ENCODE measurements at places on chromosomes 2 and 18.

DNA sequence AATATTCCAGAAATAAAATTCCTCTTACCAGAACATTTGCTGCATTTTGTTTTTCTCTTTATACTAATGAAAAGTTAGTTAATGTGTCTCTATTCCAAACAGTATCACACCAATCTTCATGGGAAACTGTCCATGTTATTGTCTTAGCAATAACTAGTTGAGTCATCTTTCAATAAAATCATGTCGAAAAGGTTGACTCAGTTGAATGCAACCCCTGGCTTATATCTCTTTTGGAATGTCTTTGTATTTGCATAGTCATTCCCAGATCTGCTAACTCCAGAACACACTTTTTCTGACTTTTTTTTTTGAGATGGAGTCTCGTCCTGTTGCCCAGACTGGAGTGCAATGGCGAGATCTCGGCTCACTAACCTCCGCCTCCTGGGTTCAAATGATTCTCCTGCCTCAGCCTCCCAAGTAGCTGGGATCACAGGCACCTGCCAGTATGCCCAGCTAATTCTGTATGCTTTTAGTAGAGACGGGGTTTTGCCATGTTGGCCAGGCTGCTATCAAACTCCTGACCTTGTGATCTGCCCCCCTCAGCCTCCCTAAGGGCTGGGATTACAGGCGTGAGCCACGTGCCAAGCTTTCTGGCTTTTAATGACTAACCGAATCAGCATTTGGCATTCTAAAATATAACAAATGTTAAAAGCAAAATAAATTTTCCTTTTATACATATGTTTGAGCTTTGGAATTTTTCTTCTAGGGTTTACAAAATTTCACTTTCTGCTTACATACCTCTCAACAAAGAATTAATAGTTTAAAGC lies 133.2 kb upstream of the GULP1 start:
- DNase-seq = no peak

DNA sequence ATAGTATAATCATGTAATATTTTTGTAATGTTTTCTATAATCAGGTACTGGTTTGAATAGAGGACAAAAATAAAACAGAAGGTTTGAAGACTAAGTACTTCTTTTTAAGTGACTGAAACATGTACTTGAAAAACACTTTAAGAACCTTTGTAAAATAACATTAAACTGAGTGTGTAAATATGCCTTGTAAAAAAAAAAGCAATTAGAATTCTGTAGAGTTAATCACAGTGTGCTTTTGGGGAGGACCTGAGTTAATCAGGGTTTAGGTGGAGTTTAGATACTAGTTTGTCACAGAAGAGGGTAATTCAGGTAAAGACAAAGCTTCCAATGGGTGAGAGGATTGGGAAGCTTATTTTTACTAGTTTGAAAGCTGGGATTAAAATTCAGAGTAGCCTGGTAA lies 10.3 kb downstream of the MBD5 start:
- no peak for DNase-seq

DNA sequence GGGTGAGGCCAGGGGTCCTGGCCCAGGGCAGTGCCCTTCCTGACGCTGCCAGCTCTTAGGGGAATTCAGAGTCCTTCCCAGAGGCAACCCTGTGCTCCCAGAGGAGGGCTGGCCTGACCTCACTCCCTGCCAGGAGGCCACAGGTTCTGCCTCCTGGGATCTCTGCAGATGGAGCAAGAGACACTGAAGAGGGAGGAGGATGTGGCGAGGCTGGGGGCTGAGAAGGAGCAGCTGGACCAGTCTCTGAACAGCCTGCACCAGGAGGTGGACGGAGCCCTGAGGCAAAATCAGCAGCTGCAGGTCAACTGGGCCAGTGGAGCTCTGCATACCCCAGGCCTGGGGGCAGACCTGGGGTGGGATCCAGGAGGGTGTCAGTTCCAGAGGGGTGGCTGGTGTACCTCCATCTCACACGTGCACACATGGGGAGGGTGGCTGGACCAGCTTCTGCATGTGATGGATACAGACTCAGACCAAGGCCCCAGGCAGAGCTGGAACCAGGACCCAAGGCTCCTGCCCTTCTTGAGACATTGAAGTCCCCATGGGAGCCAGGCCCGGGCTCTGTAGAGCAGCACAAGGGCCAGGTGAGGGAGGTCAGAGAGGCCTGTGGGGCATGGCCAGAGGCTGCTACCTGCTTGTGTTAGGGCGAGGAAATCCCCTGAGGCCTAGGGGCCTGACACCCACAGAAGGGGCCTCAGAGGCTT lies 9.7 kb upstream of the SNED1 start:
- no peak for DNase-seq

- DNase-seq = no peak
Observed at GRCh38 chr18:13007248-13007560, 16.0 kb downstream of the CEP192 start.

- no peak for DNase-seq
Observed at GRCh38 chr2:96929245-96929925, 57.0 kb downstream of the FAM178B start.

GRCh38 chr2:66633631-66634030 lies 198.7 kb downstream of the MEIS1 start:
- DNase-seq = no peak

GRCh38 chr18:1993866-1994265 lies 577.4 kb downstream of the METTL4 start:
- no peak for DNase-seq

DNA sequence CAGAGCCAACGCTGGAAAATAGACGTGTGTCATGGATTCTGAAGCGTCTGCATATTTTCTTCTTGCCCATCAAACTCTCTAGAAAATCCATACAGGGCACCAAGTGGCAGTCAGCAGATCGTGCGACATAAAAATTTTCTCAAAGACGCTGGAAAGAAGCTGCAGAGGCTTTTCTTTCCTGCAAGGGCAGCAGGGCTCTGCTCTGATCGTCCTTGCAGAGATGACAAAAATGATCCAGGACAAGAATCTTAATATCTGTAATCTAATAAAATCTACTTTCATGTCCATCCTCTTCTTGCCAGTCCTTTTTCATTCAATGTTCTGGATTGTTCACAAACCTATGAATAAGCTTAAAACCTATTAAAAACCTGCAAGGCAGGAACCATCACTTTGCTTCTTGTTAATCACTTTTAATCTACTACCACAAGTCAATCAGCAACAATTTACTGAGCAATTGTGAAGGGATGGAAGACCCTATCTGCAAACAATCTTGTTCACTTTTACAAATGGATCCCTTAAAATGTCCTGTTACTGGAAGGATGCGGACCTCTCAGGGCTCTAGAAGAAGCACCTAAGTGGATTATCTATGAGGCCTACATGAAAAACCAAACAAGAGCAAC lies 93.6 kb downstream of the MREG start:
- no peak for DNase-seq

DNA sequence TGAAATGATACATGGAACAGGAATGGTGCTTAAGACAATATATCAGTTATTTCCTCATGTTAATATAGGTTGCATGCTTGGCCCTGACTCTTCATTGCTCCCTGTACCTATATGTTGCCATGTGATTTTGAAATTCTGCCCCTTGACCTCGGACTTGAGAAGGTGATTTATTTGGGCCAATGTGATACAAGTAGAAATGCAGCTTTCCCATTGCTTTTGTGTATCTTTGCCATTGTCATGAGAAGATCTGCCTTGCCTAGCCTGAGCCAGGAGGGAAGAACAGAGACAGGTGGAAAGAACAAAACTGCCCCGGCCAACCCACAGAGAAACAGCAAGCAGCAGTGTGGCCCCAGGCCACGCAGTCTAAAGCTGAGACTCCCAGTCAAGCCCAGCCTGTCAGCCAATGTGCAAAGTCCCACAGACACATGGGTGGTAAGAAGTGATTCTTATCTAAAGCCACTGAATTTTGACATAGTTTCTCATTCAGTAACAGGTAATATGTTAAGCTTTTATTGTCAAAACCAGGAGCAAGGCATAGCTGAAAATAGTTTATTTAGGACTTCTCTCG lies 245.7 kb upstream of the RND3 start:
- DNase-seq = no peak

DNA sequence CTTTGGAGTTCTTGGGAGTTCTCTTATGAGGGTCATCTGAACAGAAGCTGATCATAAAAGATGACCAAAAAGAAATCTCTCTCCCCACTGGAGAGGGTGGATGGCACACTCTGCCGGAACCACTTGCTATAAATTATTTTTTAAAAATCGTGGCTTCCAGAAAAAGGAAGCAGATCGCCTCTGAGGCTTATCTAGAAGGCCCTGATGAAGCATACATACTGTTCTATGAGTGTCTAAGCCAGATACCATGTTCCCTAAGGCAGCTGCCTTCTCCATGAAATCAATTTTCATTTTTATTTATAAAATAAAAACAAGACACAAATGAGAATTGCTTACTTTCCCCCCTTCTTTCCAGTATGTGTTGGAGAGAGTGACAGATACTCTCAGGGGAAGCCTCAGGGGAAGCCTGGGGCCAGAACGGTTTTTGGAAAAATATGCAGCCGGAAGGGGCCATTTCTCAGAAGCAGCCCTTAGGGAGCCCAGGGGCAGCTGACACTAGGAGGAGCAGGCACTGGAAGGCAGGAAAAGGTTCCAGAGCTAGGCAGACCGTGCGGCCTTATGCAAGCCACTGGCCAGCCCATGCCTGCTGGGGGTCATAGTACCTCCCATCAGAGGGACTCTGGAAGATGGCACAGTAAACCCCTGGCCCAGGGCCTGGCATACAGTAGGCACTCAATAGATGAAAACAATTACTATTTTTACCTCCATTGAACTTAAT lies 130.6 kb downstream of the CABLES1 start:
- no peak for DNase-seq

DNA sequence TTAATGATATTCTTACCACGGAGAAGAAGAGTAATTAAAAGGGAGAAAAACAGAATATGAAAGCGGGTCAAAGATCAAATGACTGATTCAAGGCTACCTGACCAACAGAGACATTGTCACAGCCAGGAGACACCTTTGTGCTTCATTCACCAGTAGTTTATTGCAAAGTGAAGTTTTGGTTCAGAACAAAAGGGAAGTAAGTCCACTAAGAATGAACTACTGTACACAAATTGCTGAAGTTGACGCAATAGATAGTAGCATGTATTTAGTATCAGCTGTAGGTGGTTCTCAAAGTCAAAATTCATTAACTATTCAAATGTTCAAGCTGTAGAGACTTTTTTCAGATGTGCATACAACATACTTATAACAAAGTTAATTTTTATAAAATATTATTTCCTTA lies 64.7 kb upstream of the COX7A2L start:
- no peak for DNase-seq

DNA sequence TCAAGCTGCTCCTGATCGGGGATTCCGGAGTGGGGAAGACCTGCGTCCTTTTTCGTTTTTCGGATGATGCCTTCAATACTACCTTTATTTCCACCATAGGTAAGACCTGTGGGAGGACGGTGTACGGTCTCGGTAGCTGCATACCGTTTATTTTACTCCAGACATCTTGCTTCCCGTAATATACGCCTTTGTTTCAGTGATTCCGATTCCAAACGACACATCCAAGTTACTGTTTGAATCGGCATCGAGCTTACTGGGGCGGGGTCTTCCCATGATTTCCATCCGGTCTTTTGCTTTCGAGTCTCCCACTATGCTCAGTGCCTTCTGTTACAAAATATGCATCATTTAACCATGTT lies 731 bp downstream of the RAB10 start:
- no peak for DNase-seq

DNA sequence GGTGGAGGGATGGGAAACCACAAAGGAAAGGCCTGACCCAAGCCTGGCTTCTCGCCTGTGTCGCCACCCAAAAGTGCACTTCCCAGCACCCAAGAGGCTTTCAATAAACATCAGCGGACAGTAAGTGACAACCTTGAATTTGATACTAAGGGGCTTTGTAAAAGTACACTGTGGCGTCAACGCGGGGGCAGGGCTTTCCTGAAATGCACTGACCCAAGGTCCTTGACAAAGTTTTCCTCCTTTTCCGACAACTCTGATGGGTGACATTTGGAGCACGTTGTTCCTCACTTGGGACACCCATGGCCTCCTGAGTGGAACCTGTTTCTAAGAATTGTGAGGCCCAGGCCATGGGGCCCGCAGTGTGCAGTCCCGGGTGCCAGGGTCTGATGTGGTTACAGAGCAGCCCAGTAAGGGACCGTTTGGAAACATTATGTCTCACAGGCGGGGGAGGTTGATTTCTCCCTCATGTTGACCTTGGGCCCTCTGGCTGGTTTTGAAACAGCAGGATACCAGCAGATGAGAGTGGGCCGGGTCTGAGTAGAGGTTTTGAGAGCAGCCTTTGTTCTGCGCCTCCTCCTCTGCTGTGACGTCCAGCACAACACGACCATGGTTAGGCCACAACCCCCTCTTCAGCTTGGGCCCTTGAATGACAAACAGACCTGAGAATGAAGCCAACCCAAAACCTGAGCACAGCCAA lies 2.8 kb upstream of the ZBTB14 start:
- DNase-seq = no peak

- no peak for DNase-seq
Observed at GRCh38 chr18:63586966-63587365, at the start of gene SERPINB13. Gene SERPINB13 (plus strand): TSS chr18:63587343. CDS start chr18:63588668, 1,325 bp downstream.

DNA sequence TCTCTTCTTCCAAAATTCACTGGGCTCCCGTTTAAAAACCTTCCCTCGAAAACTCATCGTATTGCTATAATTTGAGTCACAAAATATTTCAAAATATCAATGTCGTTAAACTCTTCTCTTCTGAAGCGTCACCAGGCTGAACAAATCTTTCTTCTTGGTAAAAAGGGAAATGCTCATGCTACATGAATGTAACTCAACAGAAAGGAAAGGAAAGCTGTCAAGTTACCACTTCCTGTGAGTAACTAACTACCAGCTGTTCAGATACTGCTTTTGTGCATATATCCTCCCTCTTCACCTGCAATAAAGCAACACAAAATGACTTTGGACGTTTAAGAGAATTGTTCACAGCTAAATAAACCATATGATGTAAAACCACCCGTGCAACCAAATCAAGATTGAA lies 95.4 kb downstream of the DOCK10 start:
- DNase-seq = no peak

DNA sequence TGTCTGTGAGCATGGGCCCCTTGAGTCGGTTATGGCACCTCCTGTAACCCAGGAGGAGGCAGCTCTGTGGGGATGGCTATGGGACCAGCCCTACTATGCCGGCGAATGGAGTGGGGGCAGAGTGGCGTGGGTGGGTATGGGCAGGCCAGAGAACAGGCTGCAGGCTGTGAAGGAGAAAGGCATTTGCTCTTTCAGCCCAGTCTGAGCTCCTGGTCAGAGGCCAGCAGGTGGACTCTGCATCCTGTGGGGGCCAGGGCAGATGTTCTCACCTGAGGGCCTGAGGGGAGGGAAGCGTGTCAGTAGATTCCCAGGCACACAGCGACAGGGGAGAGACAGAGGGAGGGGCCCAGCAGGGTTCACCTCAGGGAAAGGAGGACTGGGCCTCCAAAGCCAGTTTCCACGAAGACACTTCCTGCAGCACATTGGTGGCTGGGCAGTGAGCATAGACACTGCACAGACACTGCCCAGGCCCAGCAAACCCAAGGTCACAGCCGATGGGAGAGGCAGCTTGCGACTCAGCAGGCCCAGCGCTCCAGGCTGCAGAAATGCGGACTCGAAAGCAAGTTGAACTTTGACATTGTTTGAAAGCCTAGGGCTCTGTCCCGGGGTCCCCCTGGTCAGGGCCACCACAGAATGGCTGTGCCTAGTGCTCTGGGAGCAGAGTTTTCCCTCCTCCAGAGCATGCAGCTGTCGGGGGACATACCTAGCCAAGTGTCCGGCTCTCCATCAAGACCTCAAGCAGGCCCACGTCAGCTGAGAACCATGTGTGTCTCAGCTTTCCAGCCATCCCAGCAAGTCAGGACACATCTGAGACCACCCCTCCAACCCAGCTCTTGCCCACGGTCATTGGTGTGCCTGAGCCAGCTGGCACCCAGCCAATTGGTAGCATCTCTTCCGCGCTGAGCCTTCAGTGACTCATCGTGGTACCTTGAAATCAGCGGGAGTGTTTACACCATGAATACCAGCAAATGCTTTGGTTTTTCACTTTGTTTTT lies 53.8 kb downstream of the TGOLN2 start:
- DNase-seq = no peak

Data from HL-60 (cell line).